Fibroblast of mammary gland (primary cell): ENCODE measurements at places on chromosomes 1 and 21.

DNA sequence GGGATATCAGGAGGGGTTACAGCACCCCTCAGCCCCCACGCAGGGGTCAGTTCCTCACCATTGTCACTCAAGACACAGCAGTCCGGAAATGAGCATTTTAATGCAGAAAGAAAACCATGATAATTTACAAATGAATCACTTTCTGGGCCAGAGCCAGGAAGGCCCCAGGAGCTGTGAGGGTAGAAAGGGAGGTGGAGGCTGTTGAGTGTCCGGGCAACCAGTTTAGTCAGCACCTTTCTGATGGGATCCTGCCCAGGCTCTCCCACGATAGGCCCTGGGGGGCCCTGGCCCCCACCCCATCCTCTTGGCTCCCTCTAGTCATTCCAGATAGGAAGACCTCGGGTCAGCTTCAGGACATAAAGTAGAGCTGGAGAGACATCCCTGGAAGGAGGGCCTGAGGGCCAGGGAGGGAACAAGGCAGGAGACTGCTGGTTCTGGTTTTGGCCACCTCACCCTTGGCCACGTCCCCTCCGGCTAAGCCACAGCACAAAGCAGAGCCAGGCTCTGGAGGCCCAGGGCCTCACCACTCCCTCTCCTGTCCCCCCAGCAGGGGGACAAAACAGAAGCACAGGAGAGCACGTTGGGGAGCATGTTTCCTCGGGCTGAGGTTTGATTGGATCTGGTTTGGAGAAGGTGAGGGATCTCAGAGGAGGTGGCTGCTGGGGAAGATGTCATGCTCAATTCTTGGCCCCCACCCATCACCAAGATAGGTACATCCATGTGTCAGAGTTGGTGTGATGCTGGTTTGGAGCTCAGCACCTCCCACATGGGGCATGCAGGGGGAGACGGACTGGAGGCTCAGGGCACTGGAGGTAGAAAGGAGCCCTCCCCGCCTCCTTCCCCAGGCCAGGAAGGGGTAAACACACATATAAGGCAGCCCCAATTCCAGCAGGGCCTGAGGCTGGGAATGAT, 20.6 kb downstream of the ETNK2 start:
- peak; percentile 88 for DNase-seq

DNA sequence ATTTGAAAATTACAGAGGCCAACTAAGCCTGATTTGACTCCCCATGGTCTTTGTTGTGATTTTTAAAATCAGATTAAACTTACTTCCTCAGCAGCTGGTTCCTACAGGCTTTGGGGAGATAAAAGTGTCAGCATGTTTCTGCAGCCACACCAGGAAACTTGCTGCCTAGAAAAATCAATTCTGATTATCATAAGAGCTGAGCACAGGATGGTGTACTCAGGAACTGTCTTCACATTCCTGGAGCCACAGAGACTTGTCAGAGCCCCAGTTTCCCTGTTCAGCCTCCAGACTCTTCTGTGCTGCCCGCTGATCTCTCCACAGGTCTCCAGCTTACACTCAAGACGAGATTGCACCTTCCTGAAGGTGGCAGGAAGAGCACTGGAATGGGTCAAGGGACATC, 23.9 kb downstream of the RAB3B start:
- no peak for DNase-seq

DNA sequence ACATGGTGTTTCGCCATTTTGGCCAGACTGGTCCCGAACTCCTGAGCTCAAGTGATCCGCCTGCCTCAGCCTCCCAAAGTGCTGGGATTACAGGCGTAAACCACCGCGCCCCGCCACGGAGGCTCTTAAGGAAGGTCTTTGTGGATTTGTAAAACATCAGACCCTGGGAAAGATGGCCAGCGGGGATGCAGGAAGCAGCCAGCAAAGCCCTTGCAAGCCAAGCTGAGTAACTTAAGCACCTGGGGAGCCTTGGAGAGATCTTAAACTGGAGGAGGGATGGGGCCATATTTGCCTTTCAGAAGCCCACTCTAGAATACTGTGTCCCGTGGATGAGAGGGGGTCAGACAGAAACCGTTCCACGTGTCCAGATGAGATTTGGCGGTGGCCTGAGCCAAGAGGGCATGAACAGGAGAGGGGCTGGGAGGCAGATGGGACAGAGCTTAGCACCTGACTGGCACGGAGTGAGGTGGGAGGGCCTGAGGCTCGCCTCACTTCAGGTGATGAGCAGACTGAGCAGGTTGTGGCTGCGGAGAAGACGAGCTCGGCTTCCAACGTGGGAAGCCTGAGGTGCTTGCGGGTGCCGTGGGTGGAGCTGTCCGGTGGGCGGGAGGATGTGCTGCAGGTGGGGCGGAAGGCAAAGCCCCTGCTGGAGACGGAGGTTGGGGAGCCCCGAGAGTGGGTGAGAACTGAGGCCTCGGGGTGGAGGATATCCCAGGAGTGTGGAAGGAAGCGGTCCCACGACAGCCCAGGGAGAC, 11.7 kb downstream of the C1orf216 start:
- no peak for DNase-seq

DNA sequence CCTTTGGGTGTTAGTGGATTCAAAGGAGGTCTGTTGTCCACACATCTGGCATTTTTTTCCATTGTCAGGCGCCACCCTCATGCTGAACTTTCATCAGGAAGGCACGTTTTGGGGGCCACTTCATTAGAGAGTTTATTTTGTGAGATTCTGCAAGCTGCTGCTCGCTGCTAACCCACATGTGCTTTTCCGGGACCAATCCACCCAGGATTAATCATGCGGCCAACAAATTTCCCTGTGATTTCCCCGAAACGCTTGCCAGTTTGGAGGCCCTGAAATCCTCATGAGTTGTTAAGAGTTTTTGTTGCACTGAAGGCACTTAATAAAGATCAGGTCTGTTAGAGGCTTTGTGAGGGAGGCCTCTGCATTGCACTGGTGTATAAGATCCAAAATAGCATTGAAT, 2.4 kb downstream of the PDPN start:
- no peak for DNase-seq

GRCh38 chr1:223258751-223259198, 105.2 kb downstream of the SUSD4 start:
- DNase-seq = peak; percentile 60

DNA sequence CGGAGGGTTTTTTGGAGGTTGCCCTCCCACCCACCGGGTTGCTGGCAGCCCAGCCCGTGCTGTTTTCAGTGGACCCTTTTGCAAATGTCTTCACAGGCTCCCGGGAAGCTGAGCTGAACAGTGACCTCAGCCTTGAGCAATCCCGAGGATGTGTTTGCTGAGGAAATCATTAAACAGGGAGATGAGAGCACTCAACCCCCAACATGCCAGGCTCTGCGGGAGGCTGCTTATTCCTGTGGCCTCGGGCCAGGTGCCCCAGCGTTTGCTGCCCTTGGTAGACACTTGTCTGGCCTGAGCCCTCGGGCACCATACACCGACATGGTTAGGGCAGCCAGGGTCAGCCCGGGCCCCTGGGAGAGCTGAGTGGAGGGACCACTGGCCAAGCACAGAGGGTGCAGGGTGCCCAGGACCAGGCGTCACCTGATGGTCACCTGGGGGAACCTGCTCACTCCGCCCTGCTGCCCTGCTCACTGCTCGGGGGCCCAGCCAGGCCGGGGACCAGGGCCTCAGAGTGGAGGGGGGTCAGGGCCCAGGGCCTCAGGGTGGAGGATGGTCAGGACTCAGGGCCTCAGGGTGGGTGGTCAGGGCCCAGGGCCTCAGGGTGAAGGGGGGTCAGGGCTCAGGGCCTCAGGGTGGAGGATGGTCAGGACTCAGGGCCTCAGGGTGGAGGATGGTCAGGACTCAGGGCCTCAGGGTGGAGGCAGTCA, 42.5 kb upstream of the POFUT2 start:
- peak; percentile 80 for DNase-seq

DNA sequence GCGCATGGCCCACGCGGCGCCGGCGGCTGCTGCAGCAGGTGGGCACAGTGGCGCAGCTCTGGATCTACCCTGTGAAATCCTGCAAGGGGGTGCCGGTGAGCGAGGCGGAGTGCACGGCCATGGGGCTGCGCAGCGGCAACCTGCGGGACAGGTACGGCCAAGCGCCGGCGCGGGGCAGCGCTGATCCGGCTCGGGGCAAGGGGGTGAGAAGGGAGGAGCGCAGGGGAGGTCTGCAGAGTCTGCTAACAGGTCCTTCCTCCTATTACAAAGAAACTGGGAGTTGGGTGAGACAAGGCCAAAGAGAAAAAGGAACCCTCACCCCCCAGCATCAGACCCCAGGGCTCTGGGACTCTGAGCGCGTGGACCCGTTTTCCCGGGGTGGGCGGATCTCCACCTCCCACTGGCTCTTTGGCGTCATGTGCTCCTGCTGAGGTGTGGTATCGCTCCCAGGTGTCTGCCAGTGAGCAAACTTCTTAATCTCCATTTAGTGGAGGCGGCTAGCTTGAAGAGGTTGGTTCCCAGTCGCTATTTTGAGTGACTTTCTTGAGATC, 431 bp downstream of the MTARC1 start:
- DNase-seq = no peak

- no peak for DNase-seq
Observed at GRCh38 chr1:234289538-234290305, 83.5 kb upstream of the COA6 start.
